A549 treated with Mapracorat at 1 μM for 4 hours (cell line): ENCODE measurements at places on chromosomes 5 and 9. TPM values are rescaled to one million over a fixed set of nuclear protein-coding genes. Genes with fewer than 3 reads are reported as not detected.

The PALM2AKAP2 gene
- 0.11 to 0.44 TPM (median 0.19 TPM) in 5 replicates for total RNA-seq

The SPATA6L gene
- 1.6 to 2.5 TPM (median 2.4 TPM) in 5 replicates for total RNA-seq

The ARHGEF39 gene
- total RNA-seq, result 13.3 to 18.5 TPM (median 16.1 TPM) in 5 replicates

The ADAMTS6 gene
- 0.01 to 0.10 TPM (median 0.06 TPM) in 4 of 5 replicates, not detected in the other for total RNA-seq

The HSPB3 gene
- total RNA-seq, result not detected in 5 replicates

The FBP2 gene
- total RNA-seq, result not detected in 5 replicates

The ADAMTSL2 gene
- not detected in 5 replicates for total RNA-seq

The KIF12 gene
- 2.0 to 2.6 TPM (median 2.2 TPM) in 5 replicates for total RNA-seq

The PRDM9 gene
- not detected in 5 replicates for total RNA-seq

The PNPLA7 gene
- 0.59 to 0.87 TPM (median 0.86 TPM) in 5 replicates for total RNA-seq

The ZNF367 gene
- 4.6 to 6.1 TPM (median 5.5 TPM) in 5 replicates for total RNA-seq

The RETREG1 gene
- total RNA-seq, result 1.6 to 3.7 TPM (median 3.3 TPM) in 5 replicates

The CD74 gene
- not detected in 5 replicates for total RNA-seq
